ENCODE measurements at places on chromosomes 11 and 22. TPM values are rescaled to one million over a fixed set of nuclear protein-coding genes. Genes with fewer than 3 reads are reported as not detected.
A peak's percentile ranks its signal among the peaks of the same experiment; 100 is the strongest.

Gene EHF
- 392 TPM for total RNA-seq

Gene CDC42EP2
- total RNA-seq: 13.4 TPM

Gene OR8G1
- total RNA-seq: not detected

Gene UCP2
- 45.2 TPM for total RNA-seq

Gene RIMBP3C
- 0.15 TPM for total RNA-seq

Gene SCARF2
- total RNA-seq: 14.7 TPM

Gene HBG2
- total RNA-seq: not detected

GRCh38 chr22:26168330-26168851 is 871 bp upstream of the SEZ6L start:
- no peaks in the 10 kb centered on the region for H3K4me1 ChIP-seq
- H3K36me3 ChIP-seq: no peaks in the 10 kb centered on the region
- no peak for DNase-seq
- no peak overlapping the region for H3K4me3 ChIP-seq

DNA sequence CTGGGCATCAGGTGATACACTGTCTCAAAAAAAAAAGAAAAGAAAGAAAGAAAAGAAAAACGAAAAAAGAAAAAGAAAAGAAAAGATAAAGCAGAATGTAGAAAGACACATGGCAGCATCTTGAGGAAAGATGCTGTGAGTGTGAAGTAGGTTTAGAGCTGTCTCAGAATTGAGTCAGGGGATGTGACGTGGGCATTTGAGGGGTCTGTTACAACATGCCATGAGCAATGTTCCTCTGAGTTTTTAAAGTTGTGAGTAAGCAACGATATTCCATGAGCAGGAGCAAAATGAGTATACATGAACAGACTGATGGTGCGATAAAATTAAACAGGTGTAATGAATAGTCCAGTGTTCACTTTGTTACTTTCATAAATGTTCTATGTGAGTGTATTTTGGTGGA is 11.3 kb upstream of the QSER1 start:
- no peak for DNase-seq
- no peak overlapping the region for H3K4me3 ChIP-seq
- no peaks in the 10 kb centered on the region for H3K36me3 ChIP-seq
- no peaks in the 10 kb centered on the region for H3K27me3 ChIP-seq
- H3K4me1 ChIP-seq: no peaks in the 10 kb centered on the region

DNA sequence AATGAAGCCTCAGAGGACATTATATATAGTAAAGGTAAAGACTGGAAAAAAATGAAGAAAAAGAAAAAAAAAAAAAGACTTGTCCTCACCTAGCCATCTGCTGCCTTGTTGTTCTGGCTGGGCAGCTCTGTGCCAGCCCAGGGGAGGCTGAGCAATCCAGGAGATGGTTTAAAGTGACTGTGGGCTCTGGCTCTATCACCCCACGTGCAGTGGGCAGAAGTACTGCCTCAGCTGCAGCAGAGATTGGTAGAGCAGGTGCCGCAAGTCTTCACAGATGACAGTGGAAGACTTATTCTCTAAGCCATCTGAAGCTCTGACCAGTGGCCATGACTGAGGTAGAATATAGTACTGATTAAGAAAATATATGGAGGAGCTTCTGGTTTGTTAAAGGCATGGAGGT is 62.2 kb downstream of the SGSM3 start:
- no peak for DNase-seq
- no peak overlapping the region for H3K4me3 ChIP-seq
- H3K27me3 ChIP-seq: no peaks in the 10 kb centered on the region
- H3K36me3 ChIP-seq: no peaks in the 10 kb centered on the region

DNA sequence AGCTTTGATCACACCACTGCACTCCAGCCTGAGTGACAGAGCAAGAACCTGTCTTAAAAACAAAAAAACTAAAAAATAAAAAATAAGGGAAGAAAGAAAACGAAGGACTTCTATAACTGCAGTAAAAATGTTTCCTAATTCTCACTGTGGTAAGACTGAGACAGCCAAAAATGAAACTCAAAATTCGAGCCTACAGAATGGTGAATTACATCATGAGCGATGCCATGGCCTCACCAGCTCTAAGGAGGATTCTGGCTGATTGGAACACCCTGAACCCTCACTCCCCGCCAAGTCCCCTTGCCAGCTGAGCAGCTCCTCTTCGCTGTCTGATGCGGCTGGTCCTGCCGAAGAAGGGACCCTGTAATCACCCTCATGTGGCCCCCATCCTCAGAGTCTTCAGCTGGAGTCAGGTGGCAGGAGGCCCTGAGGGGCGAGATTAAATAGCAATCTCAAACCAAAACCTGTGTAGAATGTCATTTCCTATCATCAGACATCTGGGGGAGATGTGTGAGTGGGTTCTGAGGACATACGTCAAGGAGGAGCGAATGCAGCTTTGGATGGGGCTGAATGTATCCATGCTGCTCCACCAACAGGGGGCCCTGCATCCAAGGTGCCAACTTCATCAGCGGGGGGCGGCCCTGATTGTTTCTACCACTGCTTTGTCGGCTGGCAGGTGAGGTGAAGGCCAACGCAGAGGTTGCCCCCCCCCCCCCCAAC is 29.2 kb downstream of the PDGFB start:
- H3K27ac ChIP-seq: peak overlapping the region; percentile 80
- no peak for DNase-seq
- no peak overlapping the region for H3K4me3 ChIP-seq
- no peaks in the 10 kb centered on the region for H3K4me1 ChIP-seq
- H3K27me3 ChIP-seq: no peaks in the 10 kb centered on the region

- H3K4me3 ChIP-seq: no peak overlapping the region
- H3K27me3 ChIP-seq: no peaks in the 10 kb centered on the region
- peak overlapping the region; percentile 46 for H3K27ac ChIP-seq
- no peaks in the 10 kb centered on the region for H3K36me3 ChIP-seq
- DNase-seq: no peak
- no peaks in the 10 kb centered on the region for H3K4me1 ChIP-seq
Observed at GRCh38 chr11:94793002-94793401, 24.8 kb downstream of the AMOTL1 start.

- H3K27ac ChIP-seq: peak overlapping the region; percentile 99
- DNase-seq: peak; percentile 81
- peak overlapping the region; percentile 49 for H3K4me3 ChIP-seq
- no peaks in the 10 kb centered on the region for H3K36me3 ChIP-seq
- H3K4me1 ChIP-seq: peaks cover 44% of the 10 kb centered on the region
Observed at GRCh38 chr22:49934891-49935557, 16.6 kb downstream of the CRELD2 start.

DNA sequence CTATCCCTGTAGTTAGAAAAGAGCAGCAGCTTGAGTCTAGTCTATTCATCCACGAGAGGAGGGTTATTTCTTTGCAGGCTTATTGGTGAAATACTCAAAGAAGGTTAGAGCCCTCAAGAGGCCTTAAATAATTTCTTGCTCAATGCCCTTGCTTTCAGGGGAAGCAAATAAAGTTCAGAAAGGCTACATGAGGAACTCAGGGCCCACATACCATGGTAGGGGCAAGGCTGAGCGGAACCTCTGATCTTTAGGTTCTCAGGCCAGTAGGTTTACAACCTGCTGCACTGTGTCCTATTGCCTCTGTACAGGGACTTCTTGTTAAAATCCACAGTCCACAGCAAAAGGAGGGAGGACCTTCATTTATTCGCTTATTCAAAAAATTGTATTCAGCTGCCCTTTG is 101.7 kb downstream of the ADAMTS15 start:
- H3K4me3 ChIP-seq: no peak overlapping the region
- H3K4me1 ChIP-seq: no peaks in the 10 kb centered on the region
- H3K36me3 ChIP-seq: no peaks in the 10 kb centered on the region
- DNase-seq: no peak

DNA sequence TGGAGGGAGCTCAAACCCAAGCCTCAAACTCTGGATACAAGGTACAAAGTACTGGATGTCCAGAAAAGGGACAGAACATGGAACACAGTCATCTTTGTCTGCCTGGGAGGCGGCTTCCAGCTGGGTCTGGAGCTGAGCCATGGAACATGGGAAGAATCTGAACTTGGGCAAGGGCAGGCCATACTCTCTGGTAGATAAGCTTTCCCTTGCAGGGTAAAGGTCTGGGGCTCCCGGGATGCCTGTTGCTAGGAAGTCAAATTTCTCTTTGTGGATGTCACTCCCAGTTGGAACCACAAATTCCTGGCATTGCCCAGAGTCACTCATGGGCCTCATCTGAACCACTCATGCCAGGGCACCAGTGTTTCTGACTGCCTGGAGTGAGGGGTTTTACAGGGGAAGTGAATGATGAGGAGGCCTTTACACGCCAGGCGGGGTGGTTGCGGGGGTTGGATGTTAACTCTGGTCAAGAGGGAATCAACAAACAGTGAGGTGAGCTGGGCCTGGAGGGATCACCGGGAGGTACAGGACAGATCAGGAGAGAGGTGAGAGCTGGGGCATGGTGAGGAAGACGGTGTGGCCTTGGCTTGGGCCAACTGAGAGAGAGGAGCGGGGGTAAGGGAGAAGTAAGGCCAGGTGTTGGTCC is 5.7 kb downstream of the FTH1 start:
- no peaks in the 10 kb centered on the region for H3K27me3 ChIP-seq
- H3K4me1 ChIP-seq: peaks cover 9% of the 10 kb centered on the region
- no peaks in the 10 kb centered on the region for H3K36me3 ChIP-seq
- H3K4me3 ChIP-seq: no peak overlapping the region
- no peak for DNase-seq

DNA sequence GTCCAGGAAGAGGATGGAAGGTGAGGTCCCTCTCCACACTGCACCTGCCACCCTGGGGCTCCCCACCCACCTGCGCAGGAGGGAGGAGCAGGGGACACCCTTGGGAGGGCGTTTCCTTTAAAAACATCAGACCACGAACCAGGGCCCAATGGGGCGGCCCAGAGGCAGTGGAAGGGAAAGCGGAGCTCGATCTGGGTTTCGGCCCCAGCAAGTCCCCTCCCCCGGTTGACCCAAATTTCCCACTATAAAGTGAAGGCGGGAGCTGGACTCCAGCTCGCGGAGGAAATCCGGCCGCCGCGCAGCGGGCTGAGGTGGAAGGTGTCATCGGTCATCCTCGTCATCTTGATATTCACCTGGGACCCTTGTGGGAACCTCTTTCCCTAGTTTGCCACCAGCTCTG is 99.3 kb downstream of the WNT7B start:
- no peak overlapping the region for H3K27ac ChIP-seq
- DNase-seq: peak; percentile 44
- H3K36me3 ChIP-seq: no peaks in the 10 kb centered on the region
- no peaks in the 10 kb centered on the region for H3K4me1 ChIP-seq

GRCh38 chr11:85698195-85698594 is 12.2 kb upstream of the CCDC89 start:
- H3K27me3 ChIP-seq: no peaks in the 10 kb centered on the region
- no peak for DNase-seq
- H3K4me1 ChIP-seq: no peaks in the 10 kb centered on the region
- no peak overlapping the region for H3K4me3 ChIP-seq
- no peaks in the 10 kb centered on the region for H3K36me3 ChIP-seq

DNA sequence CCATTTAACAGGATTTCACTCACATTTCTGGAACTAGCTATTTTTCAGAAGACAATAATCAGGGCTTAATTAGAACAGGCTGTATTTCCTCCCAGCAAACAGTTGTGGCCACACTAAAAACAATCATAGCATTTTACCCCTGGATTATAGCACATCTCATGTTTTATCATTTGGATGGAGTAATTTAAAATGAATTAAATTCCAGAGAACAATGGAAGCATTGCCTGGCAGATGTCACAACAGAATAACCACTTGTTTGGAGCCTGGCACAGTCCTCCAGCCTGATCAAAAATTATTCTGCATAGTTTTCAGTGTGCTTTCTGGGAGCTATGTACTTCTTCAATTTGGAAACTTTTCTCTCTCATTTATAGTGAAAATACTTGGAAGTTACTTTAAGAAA is 9.2 kb downstream of the PRSS23 start:
- no peak overlapping the region for H3K27ac ChIP-seq
- no peaks in the 10 kb centered on the region for H3K4me1 ChIP-seq
- H3K4me3 ChIP-seq: no peak overlapping the region
- no peak for DNase-seq
- H3K36me3 ChIP-seq: no peaks in the 10 kb centered on the region

- H3K4me3 ChIP-seq: no peak overlapping the region
- no peaks in the 10 kb centered on the region for H3K4me1 ChIP-seq
- H3K27me3 ChIP-seq: no peaks in the 10 kb centered on the region
Observed at GRCh38 chr22:37229805-37230672, 14.0 kb downstream of the RAC2 start.

DNA sequence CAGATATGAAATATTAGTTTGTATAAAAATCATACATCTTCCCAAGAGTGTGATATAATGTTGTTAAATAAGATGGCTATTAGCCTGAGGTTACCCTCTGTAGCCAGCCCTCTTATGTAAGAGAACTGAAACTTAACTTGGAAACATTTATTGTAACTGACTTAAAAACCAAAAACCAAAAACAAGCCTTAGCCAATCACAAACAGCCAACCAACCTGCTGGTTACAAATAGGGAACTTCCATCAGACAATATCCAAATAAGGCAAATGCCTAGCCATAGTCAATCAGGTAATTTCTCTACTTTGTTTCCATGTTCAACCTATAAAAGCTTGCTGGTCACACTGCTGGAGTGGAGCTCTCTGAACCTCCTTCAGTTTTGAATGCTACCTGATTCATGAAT is 14.1 kb downstream of the KBTBD3 start:
- no peaks in the 10 kb centered on the region for H3K4me1 ChIP-seq
- no peaks in the 10 kb centered on the region for H3K27me3 ChIP-seq
- no peak overlapping the region for H3K4me3 ChIP-seq

GRCh38 chr11:45930031-45930794 is 7.8 kb downstream of the LARGE2 start:
- no peak for DNase-seq
- no peaks in the 10 kb centered on the region for H3K36me3 ChIP-seq
- H3K27ac ChIP-seq: peak overlapping the region; percentile 88

DNA sequence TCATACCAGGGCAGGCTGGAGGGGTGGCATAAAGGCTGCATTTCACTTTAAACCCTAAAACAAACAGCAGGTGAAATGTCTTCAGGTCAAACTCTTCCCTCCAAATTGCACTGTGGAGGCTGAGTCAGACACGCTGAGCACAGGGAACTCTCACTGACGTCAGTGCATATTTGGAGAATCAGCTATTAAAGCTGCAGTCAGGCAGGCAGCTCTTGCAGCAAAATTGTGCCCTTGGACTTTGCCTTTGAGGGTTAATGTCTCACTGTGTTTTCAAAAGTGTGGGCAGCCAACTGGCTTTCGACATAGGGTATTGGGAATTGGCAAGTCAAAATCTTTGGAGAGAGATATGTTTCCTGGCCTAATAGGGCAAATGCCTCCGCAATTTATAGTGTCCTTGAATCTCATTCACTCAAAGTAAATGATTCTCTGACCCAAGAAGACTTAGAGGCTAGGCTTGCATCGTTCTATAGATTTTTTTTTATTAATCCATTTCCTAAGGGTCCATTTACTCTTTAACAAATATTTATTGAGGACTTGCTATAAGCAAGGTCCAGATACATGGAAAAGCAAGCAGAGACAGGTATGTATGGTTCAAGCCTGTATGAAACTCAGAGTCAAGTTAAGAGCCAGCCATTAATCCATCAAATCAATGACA is 27.7 kb upstream of the SMCO4 start:
- no peaks in the 10 kb centered on the region for H3K27me3 ChIP-seq
- H3K4me1 ChIP-seq: no peaks in the 10 kb centered on the region
- DNase-seq: no peak
- no peak overlapping the region for H3K4me3 ChIP-seq
- no peak overlapping the region for H3K27ac ChIP-seq

Data from breast epithelium (tissue), 4 donors.